KBM-7 (cell line): ENCODE measurements at places on chromosomes 12 and 14.

GRCh38 chr14:61812347-61813095 is 50.3 kb downstream of the SNAPC1 start:
- DNase-seq: no peak

DNA sequence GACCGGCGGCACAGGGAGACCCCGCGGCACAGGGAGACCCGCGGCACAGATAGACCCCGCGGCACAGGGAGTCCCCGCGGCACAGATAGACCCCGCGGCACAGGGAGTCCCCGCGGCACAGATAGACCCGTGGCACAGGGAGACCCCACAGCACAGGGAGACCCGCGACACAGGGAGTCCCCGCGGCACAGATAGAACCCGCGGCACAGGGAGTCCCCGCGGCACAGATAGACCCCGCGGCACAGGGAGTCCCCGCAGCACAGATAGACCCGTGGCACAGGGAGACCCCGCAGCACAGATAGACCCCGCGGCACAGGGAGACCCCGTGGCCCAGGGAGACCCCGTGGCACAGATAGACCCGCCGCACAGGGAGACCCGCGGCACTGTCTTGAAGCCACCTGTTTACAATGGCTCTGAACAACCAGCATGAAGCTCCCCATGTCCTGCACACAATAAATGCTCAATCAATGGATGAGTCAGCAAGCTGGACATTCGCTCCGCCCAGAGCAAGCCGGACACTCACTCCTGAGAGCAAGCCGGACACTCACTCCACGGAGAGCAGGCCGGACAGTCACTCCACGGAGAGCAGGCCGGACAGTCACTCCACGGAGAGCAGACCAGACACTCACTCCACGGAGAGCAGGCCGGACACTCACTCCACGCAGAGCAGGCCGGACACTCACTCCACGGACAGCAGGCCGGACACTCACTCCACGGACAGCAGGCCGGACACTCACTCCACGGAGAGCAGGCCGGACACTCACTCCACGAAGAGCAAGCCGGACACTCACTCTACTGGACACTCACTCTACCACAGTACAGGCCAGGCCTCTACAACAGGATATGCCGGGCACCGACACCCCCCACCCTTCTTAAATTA is 121.9 kb downstream of the RFLNA start:
- no peak for DNase-seq

DNA sequence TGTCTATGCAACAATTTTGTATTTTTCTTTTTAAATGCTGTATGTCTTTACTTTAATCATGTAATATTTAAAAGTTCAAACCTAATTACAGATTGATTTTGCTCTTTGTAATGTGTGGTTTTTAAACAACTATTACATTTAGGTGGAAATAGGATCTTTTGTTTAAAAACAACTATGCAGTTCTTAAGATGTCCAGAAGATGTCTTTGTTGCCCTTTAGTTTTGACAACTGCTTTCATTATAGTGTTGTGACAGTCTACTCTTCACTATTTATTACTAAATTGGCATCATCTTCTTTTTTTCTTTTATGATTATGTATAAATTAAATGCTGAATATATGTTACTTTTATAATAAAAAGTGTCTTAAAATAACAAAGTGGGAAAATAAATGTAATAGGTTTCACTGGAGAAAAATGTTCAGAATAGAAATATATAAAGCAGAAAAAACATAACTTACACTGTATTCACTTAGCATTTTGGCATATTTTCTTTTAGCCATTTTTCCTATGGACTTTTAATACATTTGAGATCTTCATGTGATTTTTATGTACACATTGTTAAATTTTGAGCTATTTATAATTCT is 27.1 kb upstream of the PCNX4 start:
- peak; percentile 35 for DNase-seq

GRCh38 chr14:84036840-84037239 is 1493.1 kb upstream of the FLRT2 start:
- DNase-seq: no peak

DNA sequence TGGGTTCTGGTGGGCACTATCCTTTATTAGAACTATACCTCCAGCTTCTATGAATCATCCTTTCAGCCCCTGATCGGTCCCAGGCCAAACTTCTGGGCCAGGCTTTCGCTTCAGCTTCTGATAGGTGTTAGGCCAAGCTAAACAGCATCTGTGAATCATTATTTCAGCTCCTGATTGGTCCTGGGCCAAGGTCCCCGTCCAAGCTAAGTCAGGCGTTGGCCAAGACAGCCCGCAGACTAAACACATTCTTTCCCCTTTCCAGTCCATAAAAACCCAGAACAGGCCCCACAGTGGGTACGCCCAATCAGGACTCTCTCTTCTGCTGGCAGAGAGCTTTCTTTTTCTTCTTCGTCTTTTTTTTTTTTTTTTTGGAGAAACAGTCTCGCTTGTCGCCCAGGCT is 1808.9 kb upstream of the SEL1L start:
- DNase-seq: no peak

GRCh38 chr12:92915365-92915764 is 13.7 kb downstream of the EEA1 start:
- no peak for DNase-seq

DNA sequence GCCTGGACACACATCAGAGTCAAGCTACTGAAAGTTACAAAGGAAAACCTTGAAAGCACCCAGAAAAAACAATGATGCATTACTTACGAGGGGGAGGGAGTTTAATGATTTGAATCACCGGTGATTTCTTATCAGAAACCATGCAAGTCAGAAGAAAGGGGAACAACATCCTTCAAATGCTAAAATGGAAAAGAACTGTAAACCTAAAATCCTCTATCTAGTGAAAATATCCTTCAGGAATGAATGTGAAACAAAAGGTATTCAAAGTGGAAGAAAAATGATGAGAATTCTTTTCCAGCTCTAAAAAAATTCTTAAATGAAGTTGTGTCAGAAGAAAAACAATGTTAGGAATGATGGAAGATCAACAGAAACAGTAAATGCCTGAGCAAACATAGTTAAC is 16.8 kb downstream of the SCAF11 start:
- peak; percentile 43 for DNase-seq

DNA sequence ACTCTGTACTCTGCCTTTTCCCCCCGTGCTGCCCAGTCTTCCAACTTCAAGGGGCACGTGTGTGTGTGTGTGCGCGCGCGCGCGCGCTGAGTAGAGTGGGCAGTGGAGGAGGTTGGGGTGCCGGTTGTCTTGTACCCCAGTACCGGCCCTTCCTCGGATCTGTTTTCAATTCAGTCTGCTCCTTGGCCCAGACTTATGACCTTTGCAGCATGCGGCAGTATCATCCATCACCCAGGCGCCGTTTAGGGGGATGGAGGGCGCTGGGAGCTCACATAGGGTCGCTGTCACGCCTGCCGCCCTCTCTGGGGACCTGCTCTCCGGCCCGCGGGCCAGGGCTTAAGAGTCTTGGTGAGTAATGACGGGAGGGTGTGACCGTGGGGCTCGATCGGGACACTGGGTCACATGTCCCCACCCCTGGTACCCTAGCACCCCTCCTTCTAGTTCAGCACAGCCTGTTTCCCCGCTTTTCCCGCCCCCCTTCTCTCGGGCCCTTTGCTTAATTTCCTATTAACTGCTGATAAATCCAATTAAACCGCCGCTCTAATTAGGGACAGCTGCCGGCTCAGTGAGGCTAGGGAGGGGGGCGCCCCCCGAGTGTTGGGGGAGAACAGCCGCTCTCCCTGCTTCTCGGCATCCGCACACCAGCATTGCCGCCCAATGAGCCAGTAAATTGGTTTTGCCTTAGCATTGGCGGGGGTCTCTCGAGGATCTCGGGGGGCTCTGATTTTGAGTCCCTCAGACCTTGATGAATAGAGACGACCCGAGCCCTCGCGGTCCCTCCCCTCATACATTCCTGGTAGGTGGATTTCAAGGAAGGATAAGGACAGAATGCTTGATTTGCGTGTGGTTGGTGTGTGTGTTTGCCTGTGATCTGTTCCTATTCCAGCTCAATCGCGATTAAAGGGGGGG is 9.3 kb downstream of the STAC3 start:
- no peak for DNase-seq

GRCh38 chr14:90697577-90698206 is 118.5 kb downstream of the TTC7B start:
- peak; percentile 81 for DNase-seq

DNA sequence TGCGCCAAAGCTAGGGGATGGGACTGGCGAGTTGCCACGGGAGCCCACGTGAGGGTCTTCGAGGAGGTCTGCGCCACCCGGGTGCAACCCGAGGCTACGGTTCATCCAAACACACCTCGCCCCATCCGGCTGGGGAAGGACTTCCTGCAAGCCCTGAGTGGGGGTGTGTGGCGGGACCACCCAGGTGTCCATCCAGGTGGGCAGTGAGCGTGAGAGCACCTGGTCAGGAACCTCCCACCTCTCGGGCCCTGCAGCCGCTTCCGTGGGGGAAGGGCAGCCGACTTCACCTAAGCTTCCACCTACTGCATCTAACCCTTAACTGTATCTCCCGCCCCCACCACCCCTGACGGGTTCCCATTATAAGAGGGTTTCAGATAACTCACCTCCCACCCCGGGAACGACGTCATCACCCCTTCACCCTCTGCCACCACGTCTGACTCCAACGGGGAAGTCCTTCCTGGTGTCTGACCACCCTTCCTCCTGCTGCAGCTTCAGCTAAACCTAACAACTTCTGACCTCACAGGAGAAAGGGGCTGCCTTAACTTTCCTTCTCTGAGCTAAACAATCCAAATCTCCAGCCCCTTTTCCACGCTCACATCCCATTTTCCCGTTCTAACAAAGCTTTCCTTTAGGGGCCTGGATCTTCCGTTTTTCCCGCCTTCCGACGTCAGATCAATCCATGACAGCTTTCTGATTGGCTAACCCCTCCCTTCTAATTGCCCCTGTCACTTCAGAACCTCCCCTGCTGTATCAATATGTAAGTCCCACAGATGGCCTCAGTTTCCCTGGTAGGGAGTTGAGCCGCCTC is 27.4 kb upstream of the SMUG1 start:
- DNase-seq: no peak

DNA sequence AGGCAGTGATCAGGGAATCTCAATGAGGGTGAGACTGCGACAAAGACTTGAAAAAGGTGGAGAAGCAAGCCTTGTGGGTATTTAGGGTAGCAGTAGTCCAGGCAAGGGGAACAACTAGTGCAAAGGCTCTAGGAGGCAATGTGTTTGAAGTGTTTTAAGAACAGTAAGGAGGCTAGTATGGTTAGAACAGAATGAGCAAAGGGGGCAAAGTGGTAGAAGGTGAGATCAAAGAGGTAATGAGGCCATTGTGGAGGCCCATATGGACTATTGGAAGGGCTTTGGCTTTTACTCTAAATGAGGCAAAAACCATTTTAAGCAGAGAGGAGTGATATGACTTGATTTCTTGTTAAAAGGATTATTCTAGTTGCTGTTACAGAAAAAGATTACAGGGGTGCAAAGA is 16.8 kb downstream of the HIF1A start:
- no peak for DNase-seq

DNA sequence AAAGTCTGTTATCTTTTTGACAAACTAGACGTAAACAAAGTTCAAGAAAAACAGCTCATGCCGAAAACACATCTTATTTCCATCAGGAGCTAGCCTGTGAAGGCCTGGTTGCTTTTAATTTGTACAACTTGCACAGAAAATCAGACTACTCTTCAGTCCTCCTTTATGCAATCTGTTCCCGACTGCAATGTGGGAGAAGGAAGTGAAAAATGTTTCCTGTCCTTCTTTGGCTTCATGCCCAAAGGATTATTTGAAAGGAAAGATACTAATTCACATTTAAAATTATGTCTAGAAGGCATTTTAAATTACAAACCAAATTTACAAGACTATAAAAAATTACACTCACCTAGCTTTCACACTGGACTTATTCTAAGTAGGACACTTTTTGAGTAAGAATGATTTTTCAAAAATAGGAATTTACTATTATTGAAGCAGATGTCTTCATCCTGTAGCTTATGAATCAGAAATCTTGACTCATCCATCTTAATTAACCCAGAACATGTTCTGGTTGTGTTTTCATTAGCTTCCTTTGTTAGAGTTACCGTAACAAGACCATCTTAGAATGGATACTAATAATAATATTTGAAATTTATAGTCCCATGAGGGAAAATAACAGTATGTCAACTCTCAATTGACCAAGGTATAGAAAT is 272.6 kb downstream of the PRKD1 start:
- DNase-seq: no peak

DNA sequence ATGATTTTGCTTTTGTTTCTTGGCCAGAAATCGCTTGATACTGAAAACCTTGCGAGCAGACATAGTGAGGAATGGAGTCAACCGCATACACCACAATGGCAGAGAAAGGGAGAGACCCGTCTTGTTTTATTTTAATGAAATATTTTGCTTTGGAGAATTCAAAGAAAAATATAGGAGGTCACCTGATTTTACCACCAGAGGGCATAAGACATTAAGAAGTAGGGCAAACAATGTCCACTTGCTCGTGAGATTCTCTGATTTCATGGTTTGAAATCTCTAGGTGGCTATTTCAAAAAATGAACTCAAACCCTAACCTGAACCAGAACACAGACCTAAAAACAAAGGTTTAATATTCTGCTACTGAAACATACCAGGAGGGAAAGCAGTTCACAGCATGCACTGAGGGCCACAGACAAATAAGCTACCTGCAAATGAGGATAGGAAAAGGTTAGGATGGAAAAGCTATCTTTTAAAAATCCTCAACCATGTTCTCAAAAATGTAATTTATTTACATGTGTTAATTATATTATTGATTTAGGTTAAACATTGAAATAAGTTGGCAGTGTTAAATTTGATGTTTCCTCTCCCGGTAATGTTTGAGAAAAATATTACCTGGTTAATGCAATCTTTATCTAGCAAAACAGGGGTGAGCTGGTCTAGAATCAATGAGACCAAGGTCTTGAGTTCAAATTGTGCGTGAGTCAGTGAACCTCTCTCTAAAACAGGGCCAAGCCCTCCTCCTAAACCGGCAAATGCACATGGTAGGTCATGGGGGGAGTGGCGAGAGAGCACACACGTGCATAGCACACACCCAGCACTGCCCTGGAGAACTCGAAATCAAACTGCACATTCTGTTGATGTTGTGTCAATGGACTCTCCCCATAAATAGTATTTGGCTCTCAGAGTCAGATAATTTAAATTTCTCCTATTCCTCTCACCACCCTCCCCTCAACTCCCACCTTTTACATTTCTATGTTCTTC is 12.5 kb downstream of the IFNG-AS1 start:
- DNase-seq: peak; percentile 20

- DNase-seq: no peak
Measured at GRCh38 chr14:46399049-46399448, 252.5 kb downstream of the RPL10L start.

GRCh38 chr12:93684716-93685115 is 7.5 kb downstream of the CRADD start:
- no peak for DNase-seq

DNA sequence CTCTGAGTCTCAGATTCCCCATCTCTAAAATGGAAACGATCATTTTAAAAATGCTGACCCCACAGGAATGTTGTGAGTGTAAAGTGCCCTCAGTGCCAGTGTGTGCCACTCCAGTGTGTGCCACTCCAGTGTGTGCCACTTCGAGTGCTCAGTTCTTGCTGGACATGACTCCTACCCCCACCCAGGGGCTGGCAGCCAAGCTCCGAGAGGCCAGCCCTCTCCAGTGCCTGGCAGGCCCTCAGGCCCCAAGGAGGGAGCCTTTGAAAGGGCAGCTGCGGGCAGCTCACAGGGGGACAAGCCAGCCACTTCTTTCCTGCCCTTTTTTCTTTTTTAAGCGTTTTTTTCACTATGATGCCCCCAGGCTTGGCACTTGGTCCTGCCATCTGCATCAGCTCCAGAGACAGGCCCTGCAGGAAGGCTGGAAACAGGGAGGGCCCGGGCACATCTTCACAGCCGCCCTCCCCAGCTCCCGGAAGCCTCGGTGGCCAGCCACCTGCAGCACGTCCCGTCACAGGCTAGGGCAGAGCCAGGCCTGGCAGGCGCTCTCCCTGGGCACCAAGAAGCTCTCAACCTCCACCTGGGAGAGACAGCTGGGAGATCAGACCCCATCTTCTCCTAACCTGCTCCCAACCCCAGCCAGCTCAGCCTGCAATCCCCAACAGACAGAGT is 29.8 kb downstream of the NCOR2 start:
- no peak for DNase-seq
